ENCODE measurements at places on chromosomes 1 and 21.

- DNase-seq: no peak
These were observed 10.3 kb downstream of the ERRFI1 start for GRCh38 chr1:8015809-8016165.

- no peak for DNase-seq
These were observed 11.9 kb upstream of the SH2D2A start for GRCh38 chr1:156828400-156829124.

GRCh38 chr1:211543025-211543424 lies 35.9 kb downstream of the SLC30A1 start:
- DNase-seq: no peak

DNA sequence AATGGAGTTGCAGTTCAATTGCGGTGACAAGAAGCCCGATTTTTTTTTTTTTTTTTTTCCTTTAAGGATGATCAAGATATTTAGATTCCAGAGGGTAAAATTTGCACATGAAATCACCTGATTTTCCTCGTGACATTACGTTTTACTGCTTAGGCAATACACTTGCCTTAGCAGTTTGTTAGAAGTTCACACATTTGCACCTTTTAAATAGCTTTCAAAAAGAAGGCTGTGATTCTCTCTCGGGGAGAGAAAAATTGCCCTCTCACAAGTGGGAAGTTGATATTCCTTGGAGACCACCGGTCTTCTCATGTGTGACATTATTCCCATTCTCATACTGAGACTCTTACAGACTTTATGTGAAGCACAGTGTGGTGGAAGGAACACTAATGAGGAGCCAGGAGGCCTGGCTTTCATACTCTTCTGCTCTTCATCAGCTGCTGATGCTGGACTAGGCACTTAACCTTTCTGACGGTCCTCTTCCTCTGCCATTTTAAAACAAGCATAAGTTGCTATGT lies 69.8 kb upstream of the HSPA13 start:
- DNase-seq: no peak

DNA sequence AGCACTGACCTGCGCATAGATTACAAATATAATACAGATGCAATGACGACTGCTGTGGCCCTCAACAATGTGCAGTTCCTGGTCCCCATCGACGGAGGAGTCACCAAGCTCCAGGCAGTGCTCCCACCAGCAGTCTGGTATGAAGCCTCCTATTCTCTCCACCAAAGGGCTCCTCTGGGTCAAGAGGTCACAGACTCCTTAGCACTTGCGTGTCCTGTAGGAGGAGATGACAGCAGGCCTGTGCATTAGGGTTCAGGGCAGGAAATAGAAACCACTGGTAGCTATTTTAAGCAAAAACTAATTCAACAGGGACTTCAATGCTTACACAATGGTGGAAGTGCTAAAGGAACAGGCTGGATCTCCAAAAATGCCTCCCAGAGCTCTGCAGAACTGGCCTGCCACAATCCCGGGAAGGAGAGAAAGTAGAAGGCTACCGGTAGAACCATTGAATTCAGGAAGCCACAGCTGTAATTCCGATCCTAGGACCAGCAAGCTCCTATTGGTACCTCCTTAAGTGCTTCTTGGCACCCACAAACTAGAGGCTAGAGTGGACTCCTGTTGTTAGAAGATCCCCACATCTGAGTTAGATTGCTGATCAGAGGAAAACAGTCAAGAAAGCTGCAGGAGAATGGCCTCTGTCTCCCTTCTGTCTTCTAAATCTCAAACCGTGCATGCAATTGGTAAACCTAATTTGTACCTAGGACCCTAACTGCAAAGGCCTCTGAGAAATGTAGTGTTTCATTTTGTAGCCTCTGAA lies 12.7 kb upstream of the DYNLT5 start:
- no peak for DNase-seq

DNA sequence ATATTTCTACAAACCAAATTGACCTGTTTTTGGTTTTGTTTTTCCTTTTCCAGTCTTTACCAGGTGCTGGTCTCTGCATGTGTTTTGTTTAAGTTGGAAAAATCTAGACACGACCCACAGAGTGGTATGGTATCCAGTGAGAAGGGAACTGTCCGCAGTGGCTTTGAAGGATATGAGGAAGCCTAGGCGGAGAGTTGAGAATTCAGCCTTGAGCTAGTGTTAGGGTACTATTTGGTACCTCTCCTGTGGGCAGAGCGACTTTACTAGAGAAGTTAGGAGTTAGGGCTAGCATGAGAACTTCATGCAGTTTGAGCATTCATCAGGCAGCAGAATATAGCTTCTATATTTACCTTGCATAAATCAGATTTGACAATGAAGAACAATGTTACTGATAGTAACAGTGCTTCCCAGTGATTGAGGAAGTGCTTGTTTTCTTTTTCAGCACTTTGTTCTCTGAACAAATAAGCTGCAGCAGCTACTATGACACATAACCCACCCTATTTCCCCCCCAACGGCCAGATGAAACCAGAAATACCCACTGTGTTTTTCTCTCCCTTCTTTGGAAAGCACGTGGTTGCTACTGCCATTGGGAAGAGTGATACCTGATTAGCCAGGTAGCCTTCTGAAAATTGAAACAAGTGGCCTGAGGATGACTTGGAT lies 19.0 kb downstream of the MRPS6 start:
- no peak for DNase-seq

All from hematopoietic multipotent progenitor cell treated with erythropoietin and hydrocortisone succinate and interleukin-3 and kit ligand, for 8 days (in vitro differentiated cells).